ENCODE measurements at places on chromosomes 1 and 21.

DNA sequence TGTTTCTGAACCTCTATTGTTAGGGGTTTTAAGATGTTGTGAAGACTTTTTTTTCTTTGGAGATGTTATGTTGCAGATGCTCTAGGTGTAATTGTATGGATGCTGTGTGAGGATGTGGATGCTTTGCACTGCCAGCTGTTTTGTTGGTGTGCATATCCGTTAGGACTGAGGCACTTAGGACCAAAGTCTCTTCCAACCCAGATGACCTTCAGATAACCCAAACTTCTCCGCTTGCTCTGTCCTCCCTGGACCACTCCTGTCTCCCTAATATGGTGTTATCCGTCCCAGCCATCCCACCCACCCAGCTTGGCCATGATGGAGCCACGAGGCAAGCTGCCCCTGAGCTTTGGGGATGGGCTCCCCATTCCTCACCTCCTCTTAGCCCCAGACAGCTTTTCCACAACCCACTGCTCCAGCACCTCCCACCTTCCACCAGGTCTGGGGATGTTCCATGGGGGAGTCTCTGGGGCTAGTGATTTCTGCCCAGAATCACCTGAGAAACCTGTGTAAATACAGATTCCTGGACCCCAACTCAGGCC lies 5.1 kb upstream of the LEFTY2 start:
- no peak for DNase-seq

GRCh38 chr1:164051782-164052181 lies 507.2 kb upstream of the PBX1 start:
- no peak for DNase-seq

DNA sequence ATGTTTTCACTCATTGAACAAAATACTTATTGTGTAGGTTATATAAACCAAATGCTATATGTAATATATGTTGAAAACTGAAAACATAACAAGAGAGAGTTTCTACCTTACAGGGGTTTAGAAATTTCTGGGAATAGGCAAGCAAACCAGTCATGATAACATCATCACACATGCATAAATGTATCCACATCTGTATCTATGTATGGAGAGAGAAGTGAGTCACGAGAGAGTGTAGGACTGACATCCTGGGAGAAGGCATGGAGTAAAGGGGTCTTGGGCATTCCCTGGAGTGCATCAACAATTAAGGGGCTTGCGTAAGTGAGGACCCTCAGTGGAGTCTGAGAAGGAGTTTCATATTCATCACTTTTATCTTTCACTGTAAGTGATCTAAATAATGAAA lies 65.5 kb downstream of the PCNX2 start:
- no peak for DNase-seq

DNA sequence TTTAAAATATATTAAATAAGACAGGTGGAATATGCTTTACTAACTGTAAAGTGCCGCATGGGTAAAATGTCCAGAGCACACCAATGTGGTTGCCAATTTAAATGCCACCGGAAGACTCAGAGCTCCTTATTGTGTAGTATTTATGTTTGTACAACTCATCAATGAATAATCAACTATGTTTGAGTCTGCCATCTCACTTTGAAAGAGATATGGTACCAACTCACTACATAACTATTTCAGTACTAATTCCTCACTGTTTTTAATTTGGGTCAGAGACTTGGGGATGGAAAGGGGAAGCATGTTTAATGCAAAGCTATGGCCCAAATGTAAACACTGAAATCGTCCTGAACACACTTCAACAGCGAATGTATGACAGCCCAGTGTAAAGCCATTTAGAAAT lies 144.8 kb downstream of the NR5A2 start:
- DNase-seq, result no peak

DNA sequence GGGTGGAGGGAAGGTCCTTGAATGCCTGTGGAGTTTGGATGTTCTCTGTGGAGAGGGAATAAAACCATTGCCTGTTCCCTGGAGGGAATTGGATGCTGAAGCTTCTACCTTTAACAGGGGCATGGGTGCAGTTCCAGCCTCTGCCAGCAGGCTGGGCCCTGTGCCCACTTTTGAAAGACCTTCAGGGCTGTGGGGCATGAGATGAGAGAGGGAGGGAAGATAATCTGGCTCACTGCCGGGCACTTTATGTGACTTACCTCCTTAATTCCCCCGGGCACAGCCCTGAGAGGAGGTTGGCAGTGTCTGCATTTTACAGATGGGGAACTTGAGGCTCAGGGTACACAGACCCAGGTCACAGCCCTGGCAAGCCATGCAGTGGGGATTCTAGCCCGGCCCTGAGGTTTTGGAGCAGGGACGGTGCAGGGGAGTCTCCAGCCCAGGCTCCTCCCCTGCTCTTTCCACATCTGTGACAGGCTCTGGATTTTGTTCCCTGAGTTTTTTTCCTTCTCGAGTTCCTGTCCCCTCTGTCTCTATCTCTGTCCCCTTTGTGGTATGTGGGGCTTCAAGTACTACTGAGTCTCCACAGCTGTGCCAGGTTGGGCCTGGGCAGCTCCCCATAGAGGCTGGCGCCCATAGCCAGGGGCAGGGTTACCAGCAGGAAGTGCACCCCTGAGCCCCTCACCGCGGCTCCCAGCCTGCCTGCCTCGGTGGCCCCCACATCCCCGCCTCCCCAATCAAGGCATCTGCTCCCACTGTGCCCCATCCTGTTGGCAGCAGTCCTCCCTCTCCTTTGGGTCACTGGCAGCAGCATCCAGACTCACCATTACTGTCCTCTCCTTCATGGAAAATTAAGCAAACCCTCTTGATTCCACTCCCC lies 14.0 kb upstream of the THEMIS2 start:
- DNase-seq, result peak; percentile 89

GRCh38 chr1:42456010-42456753 lies at the start of the genes PPCS and ZMYND12:
Gene PPCS, plus strand, starts transcription at chr1:42456543. Its CDS starts 23 bp downstream, at chr1:42456566.
Gene ZMYND12, minus strand, starts transcription at chr1:42456022. Its CDS starts 25 bp downstream, at chr1:42455997.
- peak; percentile 88 for DNase-seq

GRCh38 chr1:14767075-14767474 lies 168.6 kb downstream of the KAZN start:
- DNase-seq, result peak; percentile 63

DNA sequence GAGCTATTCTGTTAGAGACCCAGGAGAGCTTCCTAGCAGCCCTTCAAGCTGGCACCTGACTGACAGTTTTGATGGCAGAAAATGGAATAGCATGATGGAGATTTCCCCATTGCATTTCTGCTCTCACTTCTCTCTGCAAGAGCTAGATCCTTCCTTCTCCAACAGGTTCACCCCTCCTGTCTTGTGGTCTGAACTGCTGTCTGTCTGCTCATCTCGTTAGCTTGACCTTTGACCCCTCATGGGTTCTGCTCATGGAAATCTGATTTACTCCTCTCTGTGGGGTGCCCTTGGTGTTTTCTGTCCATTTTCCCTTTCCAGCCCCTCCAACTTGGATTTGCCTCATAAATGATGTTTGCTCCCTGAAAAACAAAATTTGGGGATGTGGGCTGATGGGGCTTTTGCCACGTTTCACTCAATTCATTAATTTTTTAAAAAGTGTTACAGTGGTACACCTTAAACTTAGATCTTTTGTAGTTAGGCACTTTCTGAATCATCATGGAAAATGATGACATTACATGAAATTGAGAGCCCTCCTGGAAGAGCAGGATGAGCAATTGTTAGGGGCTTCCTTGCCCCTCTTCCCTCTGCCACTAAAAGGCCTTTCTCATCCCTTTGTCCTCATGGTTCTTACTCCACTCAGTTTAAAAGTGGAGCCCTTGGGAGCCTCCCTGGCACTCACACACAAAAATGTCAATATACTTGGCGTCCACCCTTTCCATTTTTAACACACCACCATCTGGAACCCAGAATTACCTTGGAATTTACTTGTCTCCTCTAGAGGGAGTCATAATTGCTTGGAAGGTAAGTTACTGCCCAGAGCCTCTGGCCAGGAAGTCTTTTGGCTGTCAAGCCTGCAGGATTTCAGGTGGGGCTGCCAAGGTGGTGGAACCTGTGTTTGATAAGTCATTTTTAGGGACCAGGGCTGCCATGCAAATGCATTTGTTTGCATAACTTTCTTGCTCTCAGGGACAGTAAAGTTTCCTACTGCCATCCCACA lies 31.9 kb upstream of the IL19 start:
- DNase-seq, result peak; percentile 80

GRCh38 chr1:108049178-108049819 lies 84.3 kb upstream of the VAV3 start:
- peak; percentile 74 for DNase-seq

DNA sequence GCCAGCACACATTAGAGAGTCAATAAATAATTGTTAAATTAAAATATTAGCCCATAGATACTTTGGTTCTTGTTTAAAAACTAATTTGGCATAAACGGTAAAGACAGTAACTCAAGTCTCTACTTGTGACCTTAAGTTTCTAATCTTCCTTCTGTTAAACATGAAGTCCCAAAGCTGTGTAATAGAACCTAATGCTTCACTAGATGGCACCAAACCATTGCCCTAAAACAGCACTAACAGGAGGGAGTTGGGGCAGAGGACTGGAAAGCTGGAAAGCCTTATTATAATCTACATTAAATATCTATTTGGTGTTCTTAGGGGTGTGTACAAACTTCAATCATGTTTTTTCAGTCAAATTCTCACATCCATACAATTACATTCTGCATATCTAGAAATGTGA lies 176.7 kb downstream of the OLFM3 start:
- no peak for DNase-seq

- peak; percentile 74 for DNase-seq
Measured at GRCh38 chr1:154533952-154534844, 24.3 kb downstream of the UBE2Q1 start.

GRCh38 chr1:71577451-71578131 lies 496.8 kb upstream of the ZRANB2 start:
- DNase-seq, result no peak

DNA sequence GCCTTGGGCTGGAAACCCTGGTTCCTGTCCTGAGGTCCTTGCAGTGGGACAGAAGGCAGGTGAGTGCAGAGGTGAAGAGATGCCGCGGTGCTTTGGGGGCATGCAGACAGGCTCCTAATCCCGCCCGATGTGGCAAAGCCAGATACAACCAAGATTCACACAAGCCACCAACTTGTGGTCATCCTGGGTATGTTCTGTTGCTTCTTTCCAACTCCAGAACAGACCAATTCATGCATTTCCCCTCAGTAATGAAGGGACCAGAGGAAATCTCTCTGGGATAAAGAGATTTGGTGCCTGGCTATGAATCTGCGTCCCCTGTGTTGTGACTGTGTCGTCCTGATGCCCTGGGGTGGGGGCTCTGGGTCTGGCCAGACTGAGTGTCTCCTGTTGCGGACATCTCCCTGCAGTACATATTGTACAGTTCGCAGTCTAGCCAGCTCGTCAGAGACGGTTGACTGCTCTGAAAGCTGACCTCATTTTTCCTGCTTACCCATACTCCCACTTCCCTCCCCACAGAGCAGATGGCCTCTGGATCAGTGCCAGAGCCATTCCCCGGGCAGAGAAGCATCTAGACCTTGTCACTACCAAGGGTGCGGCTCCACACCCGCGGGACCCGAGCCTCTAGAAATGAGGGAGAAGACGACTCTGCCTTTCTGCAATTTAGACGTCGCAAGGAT lies 216.3 kb downstream of the KIF26B start:
- DNase-seq, result no peak

GRCh38 chr1:179230251-179230650 lies 774 bp upstream of the ABL2 start:
- DNase-seq, result no peak

DNA sequence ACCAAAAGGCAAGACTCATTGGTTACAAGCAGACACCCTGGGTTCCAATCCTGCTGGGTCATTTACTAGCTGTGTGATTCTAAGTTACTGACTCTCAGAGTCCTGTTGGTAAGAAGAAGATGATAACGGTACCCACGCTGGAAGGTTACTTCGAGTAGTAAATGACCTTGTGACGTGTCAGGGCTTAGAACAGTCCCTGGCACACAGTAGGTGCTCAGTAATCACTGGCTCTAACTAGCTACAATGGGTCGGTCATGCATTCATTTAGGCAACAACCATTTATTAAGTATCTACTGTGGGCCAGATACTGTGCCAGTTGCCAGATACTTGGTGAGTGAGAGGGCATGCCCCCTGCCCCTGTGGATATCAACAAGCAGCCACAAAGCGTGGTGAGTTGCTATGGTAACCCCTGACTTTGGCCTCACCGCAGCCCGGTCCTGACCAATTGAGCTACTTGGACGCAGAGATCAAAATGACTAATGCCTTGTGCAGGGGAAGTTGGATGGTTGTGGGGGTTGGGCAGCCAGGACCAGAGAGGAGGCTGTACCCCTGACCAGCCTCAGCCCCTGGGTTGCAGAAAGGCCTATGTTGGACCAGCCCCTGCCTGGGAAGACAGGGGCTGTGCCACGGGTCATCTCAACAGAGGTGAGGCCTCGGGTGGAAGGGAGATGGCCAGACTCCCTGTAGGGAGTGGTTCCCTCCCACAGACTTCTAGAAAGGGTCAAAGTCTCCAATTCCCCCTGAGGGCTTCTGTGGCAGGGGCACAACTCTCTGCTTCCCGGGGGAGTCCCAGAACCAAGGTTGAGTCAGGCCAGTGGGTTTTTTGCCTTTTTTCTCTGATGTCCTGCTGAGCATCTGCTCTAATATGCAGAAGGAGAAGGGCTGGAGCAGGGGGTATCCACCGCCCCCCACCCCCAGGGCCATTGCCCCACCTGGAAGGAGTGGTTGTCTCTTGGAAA lies 16.0 kb downstream of the DHRS3 start:
- peak; percentile 82 for DNase-seq

GRCh38 chr1:230798491-230798890 lies 51.3 kb downstream of the CAPN9 start:
- DNase-seq, result peak; percentile 28

DNA sequence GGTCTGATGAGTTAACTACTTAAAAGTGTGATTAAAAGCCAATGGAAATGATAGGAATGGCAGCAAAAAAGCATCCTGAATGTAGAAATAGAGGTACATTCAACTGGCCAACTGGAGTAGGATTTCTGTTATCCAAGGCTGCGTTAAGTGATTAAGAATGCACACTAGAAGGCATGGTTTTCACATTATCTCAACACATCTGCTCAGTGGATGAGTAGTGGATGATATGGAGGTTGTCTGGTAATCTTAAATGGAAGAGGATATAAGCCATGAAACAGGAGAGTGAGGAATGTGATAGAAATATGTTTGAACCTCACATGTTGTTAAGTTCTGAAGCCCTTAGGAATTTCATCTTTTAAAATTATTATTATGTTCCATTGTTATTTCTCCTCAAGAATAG lies 839.9 kb downstream of the USP25 start:
- DNase-seq, result no peak

DNA sequence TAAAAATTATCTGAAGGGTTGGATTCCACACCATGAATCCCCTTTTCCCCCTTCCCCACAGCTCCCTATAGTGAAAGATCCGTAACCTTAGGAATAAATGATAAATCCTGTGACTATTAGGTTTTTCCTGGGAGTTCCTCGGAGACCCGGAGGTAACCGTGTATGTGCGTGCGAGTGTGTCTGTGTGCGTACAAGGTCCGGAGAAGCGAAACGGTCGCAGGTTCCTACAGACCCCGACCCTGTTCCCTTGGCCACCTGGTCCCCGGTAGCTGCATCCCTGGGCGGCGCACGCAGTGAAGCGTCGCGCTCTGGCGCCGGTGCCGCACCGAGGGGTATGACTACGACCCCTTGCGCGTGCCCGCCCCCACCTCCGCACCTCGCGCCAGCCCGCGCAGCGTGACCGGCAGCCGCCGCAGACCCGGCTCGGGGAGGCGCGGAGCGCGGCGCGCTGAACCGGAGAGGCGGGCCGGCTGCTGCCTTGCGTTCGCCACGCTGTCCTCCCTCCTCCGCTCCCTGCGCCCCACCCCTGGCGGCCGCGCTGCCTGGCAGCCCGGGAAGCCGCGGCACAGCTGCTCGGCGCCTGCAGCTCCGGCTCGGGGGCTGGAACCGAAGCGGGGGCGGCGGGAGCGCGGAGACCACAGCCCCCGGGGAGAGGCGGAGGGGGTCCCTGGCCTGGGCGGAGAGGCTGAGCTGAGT lies at the start of gene AK5:
TSS of gene AK5 (plus strand) at position 529 of the 696 bp plus-strand sequence. CDS start 295 bp downstream, outside the sequence.
- peak; percentile 73 for DNase-seq

GRCh38 chr21:15687208-15687607 lies 42.6 kb upstream of the USP25 start:
- no peak for DNase-seq

- DNase-seq, result no peak
Measured at GRCh38 chr1:99062192-99062591, 57.5 kb upstream of the PLPPR5 start.

All from islet precursor cell (in vitro differentiated cells).